ENCODE measurements at places on chromosomes 2 and 18.

GRCh38 chr2:182504903-182505302, 78.1 kb upstream of the PDE1A start:
- no peak for DNase-seq

DNA sequence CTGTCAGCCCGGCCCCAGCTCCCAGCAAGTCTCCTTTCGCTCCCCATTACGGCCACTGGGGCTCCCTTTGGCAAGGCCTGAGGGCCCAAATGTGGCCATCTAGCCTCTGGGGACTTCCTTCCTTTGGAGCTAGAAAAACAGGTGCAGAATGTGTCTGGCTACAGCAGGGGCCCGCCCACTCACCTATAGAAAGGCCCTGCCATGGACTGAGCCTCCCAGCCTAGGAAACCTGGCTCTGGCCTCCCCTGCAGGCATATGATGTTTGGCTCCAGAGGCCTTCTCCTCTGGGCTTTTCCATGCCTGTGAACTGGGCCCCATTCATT, 55.3 kb upstream of the ALPP start:
- no peak for DNase-seq

DNA sequence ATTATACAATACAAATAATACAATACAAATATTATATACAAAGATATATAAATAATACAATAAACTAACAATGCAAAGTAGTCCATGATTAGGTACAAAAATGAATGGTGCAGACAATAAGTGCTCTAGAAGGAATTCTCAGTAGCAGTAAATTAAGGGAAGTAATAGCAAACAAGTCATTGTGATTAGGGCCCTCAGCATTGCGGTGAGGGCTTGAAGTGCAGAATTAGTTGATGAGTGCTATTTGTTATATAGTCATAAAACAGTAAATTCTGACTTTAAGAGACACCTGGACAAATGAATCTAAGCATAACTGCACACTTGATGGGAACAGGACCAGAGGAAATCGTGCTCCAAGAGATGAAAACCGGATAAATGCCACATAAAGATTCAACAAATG, 74.9 kb downstream of the ANKRD44 start:
- no peak for DNase-seq

DNA sequence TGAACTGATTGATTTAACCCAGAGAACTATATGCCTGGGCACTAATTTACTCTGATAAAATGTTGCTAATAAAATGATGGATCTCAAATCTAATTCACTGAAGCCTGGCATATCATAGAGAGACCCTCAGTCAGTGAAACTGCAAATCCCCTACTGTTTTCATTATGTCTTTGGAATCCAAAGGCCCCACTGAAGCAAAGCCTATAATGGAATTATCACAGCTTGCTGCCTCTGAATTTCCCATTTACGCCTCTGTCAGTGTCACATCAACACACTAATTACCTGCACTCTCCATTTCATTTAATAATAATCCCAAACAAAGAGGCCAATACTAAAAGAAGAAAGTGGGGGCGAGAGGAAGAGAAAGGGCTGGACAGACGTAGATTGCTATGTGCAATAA, 470.9 kb downstream of the MBD2 start:
- no peak for DNase-seq

- DNase-seq, result no peak
These were observed 527.7 kb downstream of the SOX11 start for GRCh38 chr2:6219906-6220305.

- peak; percentile 40 for DNase-seq
These were observed 11.0 kb downstream of the TANK start for GRCh38 chr2:161170958-161171932.

- DNase-seq, result no peak
These were observed 4.9 kb upstream of the PHLPP1 start for GRCh38 chr18:62710417-62710816.

DNA sequence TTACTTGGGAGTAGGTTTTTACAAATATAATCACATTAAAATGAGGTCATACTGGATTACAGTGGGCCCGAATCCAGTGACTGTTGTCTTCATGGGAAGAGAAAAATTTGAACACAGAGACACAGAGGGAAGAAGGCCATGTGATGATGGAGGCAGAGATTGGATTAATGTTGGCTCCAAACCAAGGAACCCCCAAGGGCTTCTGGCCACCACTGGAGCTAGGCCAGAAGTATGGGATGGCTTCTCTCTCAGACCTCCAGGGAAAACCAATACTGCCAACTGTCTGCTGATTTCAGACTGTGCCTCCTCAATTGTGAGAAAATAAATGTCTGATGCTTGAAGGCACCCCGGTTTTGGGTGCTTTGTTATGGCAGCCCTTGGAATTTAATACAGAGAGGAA, 76.0 kb downstream of the ALPK2 start:
- DNase-seq, result no peak

- DNase-seq, result no peak
These were observed 105.6 kb upstream of the ZNF521 start for GRCh38 chr18:25457601-25458000.

DNA sequence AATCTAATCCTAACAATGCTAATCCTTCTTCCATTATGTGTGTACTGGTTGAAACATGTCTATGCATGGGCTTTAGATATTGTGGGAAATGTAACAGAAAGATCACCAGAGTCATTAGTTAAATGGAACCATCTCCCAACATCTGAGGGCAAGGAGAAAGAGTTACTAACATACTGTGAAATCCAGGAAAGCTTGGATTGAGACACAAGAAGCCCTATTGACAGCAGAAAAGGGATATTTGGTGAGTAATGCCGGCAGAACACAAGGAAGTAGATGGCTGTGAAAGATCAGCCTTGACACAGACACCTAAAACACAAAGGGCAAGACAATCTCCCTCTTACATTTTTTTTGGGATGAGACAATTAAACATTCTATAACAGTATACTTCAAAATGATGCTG, 28.5 kb upstream of the LAMA1 start:
- no peak for DNase-seq

GRCh38 chr18:75213611-75214331, 3.2 kb downstream of the TSHZ1 start:
- no peak for DNase-seq

GRCh38 chr18:7926526-7926925, 359.4 kb downstream of the PTPRM start:
- DNase-seq, result no peak

DNA sequence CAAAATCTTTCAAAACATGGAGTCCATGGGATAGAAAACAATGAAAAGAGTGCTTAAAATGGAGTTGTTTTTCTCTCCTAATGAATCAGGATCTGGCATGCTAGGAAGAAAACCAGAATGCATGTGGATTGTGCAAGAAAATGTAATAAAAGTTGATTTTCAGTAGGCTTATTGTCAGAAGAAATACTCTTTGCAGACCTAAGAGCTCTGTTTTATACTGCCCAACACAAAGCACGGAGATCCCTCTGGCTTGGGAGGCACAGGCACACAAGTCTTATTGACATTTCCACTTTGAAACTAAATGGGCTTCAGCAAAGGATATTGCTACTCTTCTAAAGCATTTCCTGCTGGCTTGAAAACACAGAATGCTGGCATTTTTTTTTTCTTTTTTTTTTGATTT, 15.5 kb upstream of the DAPL1 start:
- no peak for DNase-seq

DNA sequence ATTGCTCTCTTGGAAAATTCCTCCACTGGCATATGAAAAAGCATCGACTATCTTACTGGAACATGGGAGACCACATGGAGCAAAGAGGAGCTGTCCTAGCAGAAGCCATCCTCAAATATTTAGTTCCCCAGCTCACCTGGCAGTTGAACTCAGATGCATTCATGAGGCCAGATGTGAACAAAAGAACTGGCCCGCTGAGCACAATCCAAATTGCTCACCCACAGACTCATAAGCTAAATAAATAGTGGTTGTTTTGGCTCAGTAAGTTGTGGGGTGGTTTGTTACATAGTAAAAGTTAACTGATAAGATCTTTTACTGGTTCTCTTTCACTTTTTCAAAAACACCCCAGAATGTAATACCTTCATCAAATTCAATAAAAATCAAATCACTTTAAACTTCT, 108.6 kb upstream of the CWC22 start:
- DNase-seq, result no peak

- no peak for DNase-seq
These were observed 67.6 kb downstream of the FHOD3 start for GRCh38 chr18:36364911-36365624.

GRCh38 chr2:216465579-216466195, 33.0 kb upstream of the RPL37A start:
- DNase-seq, result no peak

DNA sequence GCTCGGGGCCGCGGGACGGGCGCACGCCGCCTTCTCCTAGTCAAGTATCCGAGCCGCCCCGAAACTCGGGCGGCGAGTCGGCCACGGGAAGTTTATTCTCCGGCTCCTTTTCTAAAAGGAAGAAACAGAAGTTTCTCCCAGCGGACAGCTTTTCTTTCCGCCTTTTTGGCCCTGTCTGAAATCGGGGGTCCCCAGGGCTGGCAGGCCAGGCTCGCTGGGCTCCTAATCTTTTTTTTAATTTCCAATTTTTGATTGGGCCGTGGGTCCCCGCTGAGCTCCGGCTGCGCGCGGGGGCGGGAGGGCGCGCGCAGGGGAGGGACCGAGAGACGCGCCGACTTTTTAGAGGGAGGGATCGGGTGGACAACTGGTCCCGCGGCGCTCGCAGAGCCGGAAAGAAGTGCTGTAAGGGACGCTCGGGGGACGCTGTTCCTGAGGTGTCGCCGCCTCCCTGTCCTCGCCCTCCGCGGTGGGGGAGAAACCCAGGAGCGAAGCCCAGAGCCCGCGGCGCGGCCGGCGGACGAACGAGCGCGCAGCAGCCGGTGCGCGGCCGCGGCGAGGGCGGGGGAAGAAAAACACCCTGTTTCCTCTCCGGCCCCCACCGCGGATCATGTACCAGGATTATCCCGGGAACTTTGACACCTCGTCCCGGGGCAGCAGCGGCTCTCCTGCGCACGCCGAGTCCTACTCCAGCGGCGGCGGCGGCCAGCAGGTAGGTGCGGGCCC, 617 bp downstream of the FOSL2 start:
- DNase-seq, result peak; percentile 72

GRCh38 chr2:11387100-11387390, 42.6 kb upstream of the ROCK2 start:
- no peak for DNase-seq

- no peak for DNase-seq
These were observed 52.3 kb upstream of the MGAT5 start for GRCh38 chr2:134201533-134201932.

- peak; percentile 23 for DNase-seq
These were observed 59.7 kb downstream of the WDSUB1 start for GRCh38 chr2:159226608-159227385.

- DNase-seq, result no peak
These were observed 172.9 kb downstream of the WDR7 start for GRCh38 chr18:56823986-56824565.

- no peak for DNase-seq
These were observed 67.3 kb upstream of the CSRNP3 start for GRCh38 chr2:165402162-165402561.

DNA sequence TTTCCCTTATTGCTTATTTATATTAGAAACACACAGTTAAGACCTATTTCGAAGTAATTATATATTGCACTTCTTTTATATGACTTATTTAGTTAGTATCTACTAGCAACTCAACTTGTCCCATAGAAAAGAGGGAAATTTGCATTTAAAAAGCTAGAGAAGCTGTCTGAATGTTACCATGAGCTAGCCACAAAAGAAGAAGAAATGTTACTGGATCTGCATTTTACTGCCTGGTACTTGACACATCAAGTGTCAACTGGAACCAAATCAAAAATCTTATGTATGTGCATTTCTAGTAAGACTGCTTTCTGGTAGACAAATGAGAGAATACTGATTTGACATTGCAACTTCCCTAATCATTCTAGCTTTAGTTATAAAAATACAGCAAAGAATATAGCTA, 424.6 kb upstream of the VRK2 start:
- no peak for DNase-seq

GRCh38 chr2:112201696-112202430, 53.0 kb downstream of the ZC3H8 start:
- DNase-seq, result no peak

DNA sequence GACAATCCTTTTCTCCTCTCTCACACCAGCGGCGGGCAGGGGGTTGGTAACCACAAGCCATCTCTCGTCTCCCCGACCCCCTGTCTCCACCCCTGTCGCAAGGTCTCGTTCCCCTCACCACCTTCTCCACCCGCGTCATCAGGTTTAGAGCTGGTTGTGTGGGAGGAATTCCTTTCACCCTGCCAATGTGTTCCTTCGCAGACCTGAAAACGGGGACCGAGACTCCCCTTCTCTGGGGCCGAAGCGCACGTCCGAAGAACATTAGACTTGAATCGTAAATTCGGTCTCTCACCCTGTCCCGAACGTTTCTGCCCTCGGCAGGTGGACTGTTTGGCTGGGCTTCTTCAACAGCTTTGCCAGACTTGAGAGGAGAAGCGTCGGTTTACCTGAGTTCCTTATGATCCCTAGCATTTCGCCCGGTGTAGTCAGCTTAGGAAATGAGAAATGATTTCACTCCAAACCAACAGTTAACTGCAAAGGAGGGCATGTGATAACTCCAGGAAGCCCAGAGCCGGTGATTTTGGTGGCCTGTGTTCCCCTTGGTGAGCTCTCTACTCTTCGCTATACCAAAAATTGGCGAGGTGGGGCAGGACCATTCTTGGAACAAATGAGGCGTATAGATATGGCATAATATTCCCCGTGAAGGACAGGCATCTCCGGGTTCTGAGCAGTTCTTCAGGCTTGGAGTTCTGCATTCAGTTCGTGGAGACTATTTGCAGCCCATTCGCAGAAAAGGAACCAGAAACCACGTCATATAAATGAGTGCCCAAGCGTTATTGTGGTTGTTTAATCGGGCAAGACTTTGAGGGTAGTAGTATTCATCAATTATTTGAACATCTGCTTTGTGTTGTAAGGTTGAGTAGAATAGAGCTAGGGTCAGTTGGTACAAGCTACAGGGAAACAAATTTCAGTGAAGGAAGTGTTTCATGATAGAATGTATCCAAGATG, 694 bp downstream of the CFAP36 start:
- DNase-seq, result peak; percentile 52

DNA sequence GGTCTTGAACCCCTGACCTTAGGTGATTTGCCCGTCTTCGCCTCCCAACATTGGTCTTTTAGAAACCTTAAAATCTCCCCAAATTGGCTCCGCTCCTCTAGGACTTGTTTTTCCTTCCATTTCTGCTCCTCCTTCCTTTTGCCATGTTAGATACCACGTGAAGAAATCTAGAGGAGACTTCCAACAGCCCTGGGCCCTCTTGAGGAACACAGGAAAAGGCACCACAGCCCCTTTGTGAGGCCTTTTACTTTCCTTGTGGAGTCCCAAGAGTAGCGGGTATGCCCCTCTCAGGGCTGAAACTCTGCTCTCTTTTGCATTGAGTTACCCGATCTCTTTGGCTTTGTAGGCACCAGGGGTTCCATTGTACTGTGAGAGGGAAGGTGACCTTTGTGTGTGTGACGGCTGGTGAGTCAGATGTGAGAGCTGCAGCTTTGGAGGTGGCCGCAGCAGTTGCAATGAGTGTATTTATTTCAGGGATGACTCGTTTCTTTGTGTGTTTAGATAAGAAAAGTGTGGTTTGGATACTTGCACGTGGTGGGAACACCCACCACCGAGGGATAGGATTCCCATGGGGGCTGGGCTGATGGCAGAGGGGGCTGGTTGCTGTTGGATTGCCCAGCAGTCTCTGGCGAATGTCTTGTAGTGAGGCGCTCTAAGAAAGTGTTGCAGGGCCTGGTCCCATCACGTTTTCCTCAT, 218.4 kb upstream of the HS6ST1 start:
- DNase-seq, result peak; percentile 93
